ENCODE measurements at places on chromosomes 6 and 20. TPM values are rescaled to one million over a fixed set of nuclear protein-coding genes. Genes with fewer than 3 reads are reported as not detected.

Gene CLPSL2
- not detected for total RNA-seq

Gene MCHR2
- not detected for total RNA-seq

Gene GPSM3
- total RNA-seq = 76.2 TPM

- DNase-seq = no peak
Observed at GRCh38 chr6:79438030-79438429, 99.2 kb downstream of the LCA5 start.

Gene CGA
- not detected for total RNA-seq

GRCh38 chr6:6703699-6704098, 115.2 kb downstream of the LY86 start:
- no peak for DNase-seq

- DNase-seq = no peak
Observed at GRCh38 chr6:84314377-84314898, 87.0 kb upstream of the CEP162 start.

Gene NRN1
- total RNA-seq = 15.0 TPM

DNA sequence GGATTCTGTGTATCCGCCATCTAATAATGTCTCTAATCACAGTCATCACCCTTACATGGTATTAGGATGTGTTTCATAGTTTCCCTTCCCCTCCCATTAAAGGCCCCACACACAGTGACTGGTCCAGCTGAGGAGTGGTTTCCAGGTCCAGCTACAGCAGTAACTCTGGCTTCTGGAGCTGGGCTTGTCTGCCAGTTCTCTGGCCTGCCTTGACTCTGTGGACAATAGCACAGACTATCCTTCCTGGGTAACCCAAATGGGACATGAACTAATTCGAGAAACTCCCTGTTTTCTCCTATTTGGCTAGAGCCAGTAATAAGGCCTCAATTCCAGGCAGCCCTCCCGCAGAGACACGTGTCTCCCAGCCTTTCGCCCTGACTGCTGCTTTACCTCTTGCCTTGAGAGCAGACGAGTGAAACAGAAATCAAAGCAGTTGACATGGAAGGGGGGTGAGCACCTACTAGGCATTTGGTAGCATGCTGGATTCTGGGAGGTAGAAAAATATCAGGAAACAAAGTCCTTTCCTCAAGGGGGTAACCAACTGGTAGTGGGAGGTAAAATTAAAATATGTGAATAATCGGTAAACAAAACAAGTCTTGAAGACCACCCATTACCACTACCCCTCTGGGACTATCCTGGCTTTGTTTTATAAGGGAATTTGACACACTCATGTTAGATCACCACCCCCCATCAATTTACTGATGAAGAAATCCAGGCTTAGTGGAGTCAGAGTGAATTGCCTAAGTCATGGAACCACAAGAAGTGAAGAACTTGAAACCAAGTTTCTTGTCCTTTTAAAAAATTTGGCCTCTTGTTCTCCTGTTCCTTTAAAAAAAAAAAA, 1.2 kb downstream of the TRAF3IP2 start:
- no peak for DNase-seq

GRCh38 chr20:45347936-45348778, at the start of gene SDC4:
Gene SDC4, minus strand, starts transcription at chr20:45348424. Its CDS starts 40 bp downstream, at chr20:45348384.
- peak; percentile 82 for DNase-seq

GRCh38 chr20:48772183-48772976, 55.4 kb downstream of the PREX1 start:
- peak; percentile 83 for DNase-seq

- no peak for DNase-seq
Observed at GRCh38 chr6:154569156-154569862, 58.8 kb upstream of the CNKSR3 start.

DNA sequence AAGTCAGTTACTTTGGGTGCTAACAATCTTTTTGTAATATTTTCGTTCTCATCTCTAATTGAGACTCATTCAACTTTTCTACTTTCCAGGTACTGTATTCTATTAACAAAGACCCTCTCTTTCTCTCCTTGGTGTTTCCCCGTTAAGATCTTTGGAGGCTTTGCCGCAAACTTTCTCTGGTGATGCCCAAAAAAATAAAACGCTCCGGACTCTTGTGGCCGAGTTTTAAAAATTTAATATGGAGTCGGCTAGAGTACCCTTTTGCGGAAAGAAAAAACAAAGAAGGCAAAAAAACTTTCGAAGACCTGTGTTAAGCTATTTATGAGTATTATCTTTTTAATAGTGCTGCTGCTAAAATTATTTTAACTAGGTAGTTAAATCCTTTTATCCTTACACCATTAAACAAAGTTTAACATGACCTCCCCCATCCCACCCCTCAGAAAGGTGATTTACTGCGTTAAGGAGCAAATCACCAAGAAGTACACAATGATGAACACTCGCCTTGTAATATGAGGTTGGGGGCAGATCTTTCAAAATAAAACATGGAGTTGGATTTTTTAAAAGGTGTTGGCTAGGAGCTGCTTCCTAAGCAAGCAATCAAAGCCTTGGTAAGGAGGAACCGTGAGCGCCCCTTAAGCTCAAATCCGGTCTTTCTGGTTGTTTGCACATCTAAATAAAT, 10.0 kb downstream of the SIM1 start:
- no peak for DNase-seq

GRCh38 chr6:135053406-135053805, 1.2 kb downstream of the HBS1L start:
- DNase-seq = no peak

GRCh38 chr6:27879837-27880236, 32.4 kb downstream of the OR2B2 start:
- DNase-seq = no peak
